ENCODE measurements at places on chromosomes 7 and 10. TPM values are rescaled to one million over a fixed set of nuclear protein-coding genes. Genes with fewer than 3 reads are reported as not detected.

ANLN gene
- 21.9 TPM for total RNA-seq

IPMK gene
- total RNA-seq = 2.7 TPM

CD36 gene
- total RNA-seq = 300 TPM

SPACDR gene
- 1.2 TPM for total RNA-seq

HOXA7 gene
- total RNA-seq = 3.9 TPM

PHYHIPL gene
- total RNA-seq = 0.31 TPM

TAS2R3 gene
- total RNA-seq = 1.5 TPM

GIMAP8 gene
- total RNA-seq = 4.9 TPM

PRF1 gene
- 0.53 TPM for total RNA-seq

SEMA3C gene
- total RNA-seq = 270 TPM

All from muscle of leg (tissue), 16 donors.